T-helper 22 cell (primary cell): ENCODE measurements at places on chromosomes 2 and 18.

DNA sequence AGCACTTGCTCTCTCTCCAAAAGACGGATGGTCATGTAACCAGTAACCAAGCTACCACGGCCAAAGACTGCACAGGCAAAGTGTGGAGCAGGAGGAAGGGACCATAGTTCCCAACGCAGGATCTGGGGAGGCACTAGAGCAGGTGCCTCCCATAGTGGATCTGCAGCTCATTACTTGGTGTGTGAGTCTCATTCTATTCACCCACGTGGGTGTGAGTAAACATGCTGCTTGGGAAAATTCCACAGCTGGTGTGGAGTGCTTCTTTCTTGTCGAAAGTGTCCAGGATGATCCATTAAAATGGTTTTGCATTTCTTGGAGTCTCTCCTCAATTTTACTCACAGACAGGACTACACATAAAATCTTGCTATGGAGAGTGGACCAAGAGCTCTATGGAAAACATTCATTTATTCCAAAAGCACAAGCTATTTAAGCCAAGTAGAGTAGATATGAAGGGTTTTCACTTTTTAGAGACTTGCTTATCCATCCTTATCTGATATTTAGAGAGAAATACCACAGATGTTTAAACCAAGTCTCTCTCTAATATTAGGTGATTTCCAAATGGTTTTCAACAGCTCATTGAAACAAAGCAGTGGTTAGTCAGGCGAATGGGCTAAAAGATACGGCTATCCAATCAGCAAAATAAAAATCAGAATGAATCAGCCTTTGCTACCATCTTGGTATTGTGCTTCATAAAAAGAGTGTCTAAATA, 104.3 kb upstream of the CCDC195 start:
- no peak for DNase-seq

DNA sequence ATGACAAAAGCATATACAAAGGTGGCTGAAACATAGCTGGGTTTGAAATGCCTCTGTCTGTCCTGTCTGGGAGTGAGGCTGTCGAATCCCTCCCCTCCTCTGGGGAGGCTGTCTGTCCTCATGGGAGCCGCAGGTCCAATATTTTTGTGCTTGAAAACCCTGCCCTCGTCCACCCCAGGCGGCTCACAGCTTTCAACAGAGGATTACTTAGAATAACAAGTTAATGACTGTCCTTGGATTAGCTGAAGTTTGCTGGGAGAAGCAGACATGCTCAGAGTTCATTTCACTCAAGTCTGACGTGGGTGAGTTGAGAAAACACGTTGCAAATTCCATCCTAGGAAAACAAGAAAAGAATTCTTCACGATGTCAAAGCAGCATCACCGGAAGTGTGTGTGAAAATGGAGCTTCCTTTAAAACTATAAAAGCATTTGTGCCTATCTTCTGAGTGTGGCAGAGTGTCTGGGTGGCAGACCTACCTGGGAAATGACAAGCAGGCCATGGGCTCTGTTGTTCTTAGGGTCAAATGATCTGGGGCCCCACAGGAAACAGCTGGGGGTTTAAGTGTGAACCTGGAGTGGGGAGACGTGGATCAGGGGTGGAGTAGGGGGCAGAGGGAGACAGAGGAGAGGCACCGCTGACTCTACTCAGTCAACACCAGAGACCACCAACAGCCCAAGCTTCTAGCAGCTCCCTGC, 77.1 kb downstream of the DDX1 start:
- DNase-seq, result no peak

- DNase-seq, result no peak
These were observed 40.2 kb downstream of the TMEM177 start for GRCh38 chr2:119719261-119719627.

GRCh38 chr2:127032621-127033020, 74.3 kb downstream of the BIN1 start:
- DNase-seq, result no peak

DNA sequence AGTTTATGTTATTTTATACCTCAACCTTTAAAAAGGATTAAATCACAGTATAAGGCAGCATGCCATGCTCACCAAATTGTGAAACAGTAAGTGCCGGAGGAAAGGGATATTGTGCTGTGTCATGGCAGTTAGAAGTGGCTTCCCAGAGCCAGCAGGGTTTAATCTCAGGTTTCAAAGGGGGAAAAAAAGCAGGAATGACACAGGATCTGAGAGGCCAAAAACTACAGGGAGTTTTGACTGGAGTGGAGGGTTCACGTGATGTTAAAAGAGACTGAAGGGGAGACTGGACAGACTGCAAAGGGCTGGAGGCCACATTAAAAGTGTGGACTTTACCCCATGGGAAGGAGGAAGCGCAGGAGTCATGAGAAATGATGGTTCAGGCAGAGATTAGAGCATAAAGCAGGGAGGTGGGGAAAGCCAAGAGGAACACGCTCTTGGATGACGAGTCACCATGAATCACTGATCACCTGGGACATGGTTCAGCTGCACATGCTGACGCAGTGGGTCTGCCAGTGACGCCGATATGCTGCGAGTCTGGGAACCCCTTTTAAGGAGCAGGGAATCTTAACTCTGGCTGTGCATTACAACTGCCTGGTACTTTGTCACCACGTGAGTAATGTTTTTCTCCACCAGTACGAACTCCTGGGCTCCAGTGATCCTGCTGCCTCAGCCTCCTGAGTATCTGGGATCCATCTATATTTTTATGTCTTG, 6.1 kb downstream of the CHMP1B start:
- no peak for DNase-seq

DNA sequence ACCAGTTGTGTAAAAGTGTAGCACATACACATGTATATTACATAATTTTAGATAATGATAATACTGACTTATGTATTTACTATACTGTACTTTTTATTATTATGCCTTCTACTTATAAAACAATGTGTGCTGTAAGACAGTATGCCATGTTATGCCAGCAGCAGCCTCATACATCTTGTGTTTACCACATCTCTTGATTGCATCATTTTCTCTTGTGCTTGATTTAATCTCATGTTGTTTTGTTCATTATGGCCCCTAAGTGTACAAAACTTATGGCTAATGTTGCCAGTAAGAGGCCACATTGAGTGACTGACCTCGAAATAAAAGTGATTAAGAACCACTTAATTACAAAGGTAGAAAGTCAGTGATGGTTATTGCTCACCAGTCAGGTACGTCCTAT, 128.0 kb upstream of the SP5 start:
- DNase-seq, result no peak

DNA sequence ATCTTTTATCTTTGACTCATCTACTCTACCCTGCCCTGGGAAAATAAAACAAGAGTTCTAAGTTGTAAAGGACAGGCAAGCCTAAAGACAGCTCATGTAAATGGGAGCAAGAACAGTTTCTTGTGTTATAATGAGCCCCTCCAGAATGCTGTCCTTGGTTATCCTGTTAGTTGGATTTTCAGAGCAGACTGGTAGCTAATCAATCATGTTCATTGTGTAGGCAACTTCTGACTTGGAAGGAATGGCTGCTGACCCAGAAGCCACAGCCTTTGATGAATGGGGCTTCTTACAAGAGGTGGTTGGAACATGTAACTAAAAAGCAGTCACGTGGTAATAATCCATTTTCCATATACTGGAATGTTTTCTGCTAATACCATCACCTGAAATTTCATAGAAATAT, 254.2 kb downstream of the AGPS start:
- DNase-seq, result no peak

GRCh38 chr2:39893616-39894015, 114.6 kb upstream of the THUMPD2 start:
- no peak for DNase-seq

GRCh38 chr18:22975508-22975907, 42.4 kb downstream of the RBBP8 start:
- no peak for DNase-seq

- no peak for DNase-seq
These were observed 416.3 kb downstream of the LRP1B start for GRCh38 chr2:141714496-141714895.

- DNase-seq, result no peak
These were observed 265.7 kb upstream of the HS6ST1 start for GRCh38 chr2:128584296-128584890.

DNA sequence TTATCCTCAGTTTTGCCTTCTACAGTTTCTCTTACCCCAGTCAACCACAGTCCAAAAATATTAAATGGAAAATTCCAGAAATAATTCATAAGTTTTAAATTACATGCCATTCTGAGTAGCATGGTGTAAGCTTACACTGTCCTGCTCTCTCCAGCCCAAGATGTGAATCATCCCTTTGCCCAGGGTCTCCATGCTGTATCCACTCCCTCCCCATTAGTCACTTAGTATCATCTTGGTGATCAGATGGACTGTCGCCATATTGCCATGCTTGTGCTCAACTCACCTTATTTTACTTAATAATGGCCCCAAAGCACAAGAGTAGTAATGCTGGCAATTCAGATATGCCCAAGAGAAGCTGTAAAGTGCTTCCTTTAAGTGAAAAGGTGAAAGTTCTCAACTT, 18.5 kb upstream of the CCNT2 start:
- DNase-seq, result no peak

GRCh38 chr18:46567196-46567595, 89.8 kb downstream of the LOXHD1 start:
- DNase-seq, result no peak
